ENCODE measurements at places on chromosomes 7 and 10. TPM values are rescaled to one million over a fixed set of nuclear protein-coding genes. Genes with fewer than 3 reads are reported as not detected.

GRCh38 chr10:73873838-73874215 lies 528 bp downstream of the CAMK2G start:
- H3K4me1 ChIP-seq, result peaks cover 16% of the 10 kb centered on the region
- no peaks in the 10 kb centered on the region for H3K27me3 ChIP-seq
- no peak overlapping the region for H3K27ac ChIP-seq
- H3K36me3 ChIP-seq, result peaks cover 3% of the 10 kb centered on the region

DNA sequence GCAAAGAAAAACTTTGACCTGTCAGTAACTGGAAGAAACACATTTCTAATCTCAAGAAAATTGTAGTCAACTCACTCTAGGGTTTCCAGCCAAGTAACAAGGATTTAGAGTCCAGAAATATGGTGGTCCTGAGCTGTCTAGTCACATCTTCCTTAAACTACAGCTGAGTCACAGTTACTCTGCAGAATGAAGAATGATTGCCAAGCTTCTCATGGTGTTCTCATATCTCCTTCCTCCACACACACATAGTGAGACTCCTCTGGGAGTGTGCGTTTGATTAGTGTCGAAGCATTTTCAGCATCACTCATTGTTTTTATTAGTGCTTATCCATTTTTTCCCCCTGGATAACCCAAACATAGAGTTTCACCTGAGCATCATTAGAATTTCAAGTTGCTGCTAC lies 93.1 kb upstream of the CXCL12 start:
- H3K27ac ChIP-seq, result no peak overlapping the region
- H3K4me3 ChIP-seq, result no peak overlapping the region
- no peaks in the 10 kb centered on the region for H3K4me1 ChIP-seq
- H3K27me3 ChIP-seq, result peaks cover 4% of the 10 kb centered on the region
- H3K36me3 ChIP-seq, result no peaks in the 10 kb centered on the region
- no peak for DNase-seq

DNA sequence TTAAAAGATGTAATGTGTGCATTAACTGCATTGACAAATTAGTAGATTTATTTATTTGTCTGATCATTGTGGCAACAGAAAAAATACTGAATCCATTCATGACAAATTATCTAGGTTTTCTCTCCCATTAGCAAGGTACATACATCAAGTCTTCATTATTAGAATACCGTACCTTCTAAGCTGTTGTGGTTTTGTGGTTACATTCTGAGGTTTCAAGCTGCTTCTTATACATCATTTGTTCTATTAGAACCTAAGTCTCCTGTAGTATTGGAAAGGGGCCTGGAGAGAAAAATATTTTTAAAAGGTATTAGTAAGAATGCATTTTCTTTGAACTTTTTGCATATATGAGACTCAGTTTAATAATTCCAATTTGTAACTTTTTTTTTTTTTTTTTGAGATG lies 26.3 kb upstream of the CACNB2 start:
- no peak overlapping the region for H3K27ac ChIP-seq
- H3K4me1 ChIP-seq, result no peaks in the 10 kb centered on the region
- no peaks in the 10 kb centered on the region for H3K36me3 ChIP-seq
- no peak overlapping the region for H3K4me3 ChIP-seq
- no peaks in the 10 kb centered on the region for H3K27me3 ChIP-seq
- DNase-seq, result no peak

DNA sequence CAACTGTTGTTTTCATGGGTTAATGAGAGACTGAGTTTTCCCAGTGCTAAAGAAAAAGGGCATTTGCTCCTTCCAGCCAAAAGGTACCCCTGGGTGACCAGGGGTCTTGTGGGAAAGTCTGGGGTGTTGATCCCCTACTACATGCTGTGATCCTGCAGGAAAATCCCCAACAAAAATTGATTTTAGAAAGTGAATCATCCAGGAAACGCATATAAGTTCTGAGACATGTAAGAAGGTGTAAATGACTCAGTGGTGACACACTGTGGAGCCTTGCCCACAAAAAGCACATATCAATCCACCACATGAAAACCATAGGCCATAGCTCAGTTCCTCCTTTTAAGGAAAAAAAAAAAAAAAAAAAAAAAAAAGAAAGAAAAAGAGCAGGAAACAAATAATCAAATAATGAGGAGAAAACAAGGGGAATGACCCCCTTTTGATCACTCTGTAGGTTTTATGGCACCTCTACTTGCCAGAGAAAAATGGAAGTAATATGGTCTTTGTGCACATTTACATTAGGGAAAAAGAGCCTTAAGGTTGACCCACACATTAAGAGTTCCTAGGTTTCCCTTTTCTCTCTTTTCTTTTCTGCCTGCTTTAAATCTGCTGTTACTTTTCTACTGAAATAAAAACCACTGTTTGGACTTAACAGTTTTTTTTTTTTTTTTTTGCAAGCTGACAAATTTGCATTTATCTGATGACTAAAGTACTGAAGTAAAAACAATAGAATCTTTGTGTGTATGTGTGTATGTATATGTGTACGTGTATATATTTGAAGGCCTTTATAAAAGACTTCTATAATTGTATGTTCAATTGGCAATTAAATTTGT lies 386.0 kb downstream of the KIF20B start:
- H3K4me1 ChIP-seq, result no peaks in the 10 kb centered on the region
- no peaks in the 10 kb centered on the region for H3K27me3 ChIP-seq
- DNase-seq, result no peak

DNA sequence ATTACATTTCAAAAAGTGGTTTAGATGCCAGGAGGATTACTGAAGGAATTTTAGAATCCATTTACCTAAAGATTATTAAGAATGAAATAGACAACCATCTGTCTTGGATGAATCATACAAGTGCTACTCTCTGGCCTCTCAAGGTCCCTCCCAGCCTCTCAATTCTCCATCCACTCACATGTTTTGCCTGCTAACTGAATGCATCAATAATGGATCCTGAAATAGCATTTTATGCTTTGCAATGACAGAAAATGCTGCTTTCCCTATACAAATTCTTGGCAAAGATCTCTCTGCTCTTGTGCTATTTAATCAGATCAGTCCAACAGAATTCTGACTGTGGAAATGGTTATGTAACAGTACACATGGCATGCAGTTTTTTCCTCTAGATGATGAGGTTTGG lies 68.1 kb downstream of the HBP1 start:
- H3K4me3 ChIP-seq, result no peak overlapping the region
- H3K27me3 ChIP-seq, result no peaks in the 10 kb centered on the region
- no peak for DNase-seq
- no peaks in the 10 kb centered on the region for H3K4me1 ChIP-seq
- no peak overlapping the region for H3K27ac ChIP-seq
- no peaks in the 10 kb centered on the region for H3K36me3 ChIP-seq

Gene ACSL5
- 15.0 TPM for total RNA-seq

Data from liver (tissue), 10 donors.